ENCODE measurements at places on chromosomes 7 and 10.

GRCh38 chr7:106659166-106659962, 1.6 kb downstream of the CCDC71L start:
- DNase-seq = no peak

- no peak for DNase-seq
These were observed 89.3 kb downstream of the MRPL32 start for GRCh38 chr7:43021431-43021830.

DNA sequence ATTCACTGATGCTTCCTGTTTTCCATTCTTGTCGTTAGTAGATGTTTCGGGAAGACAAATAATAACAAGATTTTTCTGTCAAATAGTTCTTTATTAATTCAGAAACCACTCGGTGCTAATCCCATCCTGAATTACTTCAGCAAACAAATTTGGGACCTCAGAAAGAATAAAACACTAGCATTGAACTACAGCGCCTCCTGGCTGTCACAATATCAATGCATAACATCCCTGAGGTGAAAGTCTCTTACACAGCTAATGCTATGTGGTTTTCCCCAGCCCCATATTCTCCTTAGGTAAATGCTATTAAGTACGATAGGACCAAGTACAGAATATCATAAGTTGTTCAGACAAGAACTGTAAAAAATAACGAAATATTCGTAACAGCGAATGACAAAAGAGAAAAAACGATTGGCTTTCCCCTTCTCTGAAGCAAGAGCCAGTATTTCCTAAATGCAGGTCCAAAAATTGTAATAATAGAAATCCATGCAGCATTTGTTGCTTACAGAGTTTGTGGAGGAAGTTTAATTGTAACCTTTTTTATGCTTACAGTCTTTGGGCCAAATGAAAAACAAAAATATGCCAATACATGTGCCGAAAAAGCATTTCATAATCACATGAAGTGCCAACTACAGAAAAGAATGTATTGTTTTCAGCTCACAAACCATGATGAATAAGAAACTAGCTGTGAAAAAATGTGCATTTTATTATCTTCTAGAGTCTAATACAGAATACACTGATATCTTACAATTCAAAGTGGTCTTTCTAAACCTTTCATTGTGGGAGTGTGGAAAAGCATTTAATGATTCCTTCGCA, 47.3 kb downstream of the MYPN start:
- DNase-seq = no peak

DNA sequence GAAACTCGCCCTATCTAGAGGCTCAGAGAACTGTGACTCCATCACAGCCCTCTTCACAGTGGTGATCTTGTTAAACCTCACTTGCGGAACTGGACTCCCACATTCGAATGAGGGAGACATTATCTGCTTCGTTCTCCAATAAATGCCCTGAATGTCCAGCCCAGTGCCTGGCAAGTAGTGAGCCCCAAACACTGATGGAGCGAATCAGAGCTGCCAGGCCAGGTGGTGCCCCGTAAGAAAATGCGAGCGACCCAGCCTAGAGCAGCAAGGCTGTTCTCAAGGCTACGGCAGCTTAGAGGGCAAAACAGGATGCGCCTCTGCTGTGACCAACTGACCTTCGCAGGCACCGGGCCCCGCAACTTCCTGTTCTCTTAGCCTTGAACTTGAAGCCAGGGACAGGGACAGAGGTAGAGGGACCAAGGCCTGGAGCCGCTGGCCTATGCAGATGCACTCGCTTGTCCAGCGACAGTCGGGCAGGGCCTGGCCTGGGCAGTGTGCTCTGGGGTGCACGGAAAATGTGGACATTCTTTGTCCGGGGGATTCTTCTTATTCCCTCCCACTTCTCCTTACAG, 217.6 kb downstream of the TCERG1L start:
- DNase-seq = no peak

DNA sequence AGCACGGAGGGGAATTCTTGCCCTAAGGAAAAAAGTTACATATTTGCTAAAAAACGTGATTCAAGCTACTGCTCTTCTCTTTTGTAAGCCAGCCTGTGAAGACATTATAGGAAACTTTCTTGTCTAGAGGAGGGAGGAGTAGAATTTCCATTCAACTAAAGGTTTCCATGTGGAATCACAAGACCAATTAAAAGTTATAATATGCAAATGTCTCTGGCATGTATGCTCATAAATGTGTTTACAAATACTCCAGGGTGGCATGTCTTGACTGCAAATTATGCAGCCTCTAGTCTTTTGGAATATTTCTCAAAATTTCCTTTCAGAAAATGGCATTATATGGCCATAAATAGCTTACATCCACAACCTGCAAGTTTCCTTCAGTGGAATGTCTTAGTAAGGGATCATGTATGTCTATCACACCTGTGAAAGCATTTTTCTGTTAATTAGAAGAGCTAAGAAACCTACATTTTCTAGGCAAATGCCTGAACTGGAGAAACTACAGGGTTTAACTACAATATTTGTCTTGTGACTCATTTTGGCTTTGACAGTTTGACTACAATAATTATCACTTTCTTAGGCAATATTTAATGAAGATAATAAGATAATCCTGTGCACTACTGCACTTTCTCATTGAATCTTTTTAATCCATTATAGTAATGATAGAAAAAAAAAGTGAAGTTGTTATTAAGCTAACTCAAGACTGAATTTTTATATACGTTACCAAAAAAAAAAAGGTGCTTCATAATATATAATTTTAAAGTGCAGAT, 111.1 kb upstream of the C10orf90 start:
- no peak for DNase-seq

- no peak for DNase-seq
These were observed 14.6 kb upstream of the ZEB1 start for GRCh38 chr10:31304291-31304970.

GRCh38 chr10:15225511-15225910, 57.0 kb upstream of the NMT2 start:
- no peak for DNase-seq

GRCh38 chr7:1447551-1448244, 11.6 kb downstream of the MICALL2 start:
- no peak for DNase-seq

DNA sequence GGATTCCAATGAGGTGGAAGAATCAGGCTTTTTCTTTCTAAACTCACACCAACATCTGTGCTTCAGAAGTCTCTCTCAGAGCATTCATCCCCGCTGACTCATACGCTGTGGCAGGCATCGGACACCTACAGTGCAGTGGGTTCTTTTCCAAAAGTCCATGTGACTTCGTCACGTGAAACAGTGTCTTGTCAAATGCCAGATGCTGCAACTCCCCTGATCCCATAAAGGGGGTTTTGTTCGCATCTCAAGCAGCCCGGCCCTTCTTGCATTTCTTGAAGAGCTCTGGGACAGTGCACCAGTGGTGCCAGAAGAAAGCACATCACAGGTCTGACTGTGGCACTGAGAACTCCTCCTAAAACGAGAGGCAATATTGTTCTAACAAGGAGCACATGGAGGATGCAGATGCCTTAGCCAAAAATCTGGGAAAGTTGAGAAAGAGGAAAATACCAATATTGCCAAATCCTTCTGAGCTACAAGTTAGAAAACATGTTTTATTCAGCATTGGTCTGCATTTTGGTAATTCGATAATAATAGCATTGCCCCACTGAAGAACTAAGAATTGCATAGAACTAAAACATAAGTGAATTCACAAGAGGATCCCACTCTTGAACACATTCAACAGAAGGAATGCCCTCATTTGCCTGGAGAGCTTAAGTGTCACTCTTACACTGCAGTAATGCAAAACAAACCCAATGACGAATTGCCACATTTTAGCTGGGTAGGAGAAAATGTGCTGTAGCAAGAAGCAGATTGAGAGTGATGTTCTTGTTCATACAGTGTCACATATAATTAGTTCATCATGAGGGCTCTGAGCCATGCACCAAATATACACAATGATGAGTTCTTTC, 204.4 kb downstream of the CXCL12 start:
- DNase-seq = no peak

- no peak for DNase-seq
These were observed 765.6 kb upstream of the GHITM start for GRCh38 chr10:83373671-83374070.

- DNase-seq = no peak
These were observed 978.6 kb downstream of the SORCS1 start for GRCh38 chr10:106185951-106186350.

- DNase-seq = no peak
These were observed 98.1 kb downstream of the CDC14C start for GRCh38 chr7:49022448-49022847.

- DNase-seq = peak; percentile 56
These were observed at the start of gene GBF1 for GRCh38 chr10:102245082-102245931. Gene GBF1 (plus strand): TSS chr10:102245532. CDS start chr10:102258939, 13,407 bp downstream.

- DNase-seq = no peak
These were observed 592 bp upstream of the PIK3CG start for GRCh38 chr7:106864298-106865081.

DNA sequence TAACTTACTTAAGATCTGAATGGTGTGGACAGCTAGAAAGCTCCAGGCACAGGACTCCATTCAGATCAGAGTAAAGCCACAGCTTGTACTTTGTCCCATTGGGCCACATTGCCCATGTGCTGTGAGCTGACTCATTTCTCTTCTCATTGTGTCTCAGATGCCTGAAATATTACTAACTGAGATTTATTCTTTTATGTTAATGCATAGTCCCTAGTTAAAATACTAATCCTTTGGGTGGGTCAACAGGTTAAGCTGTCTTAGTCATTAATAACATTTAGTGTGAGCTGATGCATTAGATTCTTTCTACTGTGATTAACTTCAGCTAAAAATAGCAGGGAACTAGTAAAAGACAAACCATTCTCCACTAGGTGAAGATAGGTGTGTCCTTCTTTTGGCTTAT, 104.7 kb upstream of the ARMC3 start:
- DNase-seq = no peak

DNA sequence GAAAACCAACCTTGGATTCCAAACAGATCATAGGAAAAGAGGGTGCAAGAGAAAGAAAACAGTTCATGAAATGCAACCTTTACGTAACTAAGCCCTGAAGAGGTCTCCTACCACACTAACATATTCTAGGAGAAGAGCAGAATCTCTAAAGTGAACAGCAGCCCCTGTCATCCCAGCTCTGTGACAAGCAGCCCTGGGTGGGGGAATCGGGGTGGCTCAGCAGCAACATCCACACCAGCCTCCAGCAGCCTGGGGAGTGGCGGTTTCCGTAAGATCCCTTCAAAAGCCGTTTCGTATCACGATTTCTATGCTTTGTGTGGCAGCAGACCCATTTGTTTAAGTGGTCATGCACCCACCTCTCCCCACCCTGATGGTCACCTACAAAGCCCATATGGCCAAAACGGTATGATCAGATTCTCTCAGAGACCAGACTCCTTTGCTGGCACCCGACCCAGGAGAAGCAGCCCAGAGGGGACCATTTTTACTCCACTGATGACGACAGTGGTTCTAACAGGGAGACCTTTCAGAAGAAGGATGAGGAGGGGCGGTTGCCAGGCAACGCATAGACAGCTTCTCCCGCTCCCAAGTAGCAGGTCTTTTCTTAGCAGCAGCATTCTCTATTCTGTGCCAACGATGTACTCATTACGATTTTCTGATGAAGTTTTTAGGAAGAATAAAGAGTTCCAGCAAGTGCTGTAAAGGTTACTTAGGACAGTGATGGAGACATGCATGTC, 300.6 kb downstream of the DNAJB6 start:
- DNase-seq = no peak

DNA sequence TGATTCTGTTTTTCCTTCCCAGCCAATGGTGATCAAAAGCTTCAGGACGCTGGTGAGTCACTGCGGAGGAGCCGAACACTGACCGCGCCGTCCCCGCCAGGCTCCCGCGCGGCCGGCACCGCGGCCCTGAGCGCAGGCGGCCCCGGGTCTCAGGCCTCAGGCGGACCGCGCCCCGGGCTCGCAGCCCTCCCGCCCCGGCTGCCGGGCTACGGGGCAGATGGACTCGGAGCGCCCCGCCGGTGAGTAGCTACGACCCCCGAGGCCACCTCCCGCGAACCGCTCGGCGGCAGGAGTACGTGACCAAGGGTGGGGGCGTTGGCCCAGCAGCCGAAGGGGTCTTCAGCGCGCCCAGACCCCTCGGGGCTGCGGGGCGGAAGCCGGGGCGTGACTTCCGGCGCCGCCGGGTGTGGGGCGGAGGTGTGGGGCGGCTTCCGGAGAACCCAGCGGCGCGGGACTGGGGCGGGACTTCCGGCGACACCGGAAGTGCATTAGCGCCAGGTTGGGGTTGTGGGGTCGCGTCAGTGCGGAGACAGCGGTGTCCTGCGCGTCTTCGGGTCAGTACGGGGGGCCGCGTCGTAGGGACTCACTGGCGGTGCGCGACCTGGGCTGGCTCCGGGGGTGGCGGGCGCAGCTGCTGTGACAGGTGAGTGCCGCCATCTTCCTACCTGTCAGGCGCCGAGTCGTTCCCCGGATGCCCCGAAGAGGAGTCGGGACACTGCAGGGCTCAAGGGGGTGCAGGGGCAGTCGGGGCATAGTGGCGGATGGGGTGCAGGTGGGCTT, at the start of gene WDR37:
WDR37 (plus strand) TSS at position 60 of the 780 bp plus-strand sequence. CDS start 15,771 bp downstream, outside the sequence.
- DNase-seq = peak; percentile 77

DNA sequence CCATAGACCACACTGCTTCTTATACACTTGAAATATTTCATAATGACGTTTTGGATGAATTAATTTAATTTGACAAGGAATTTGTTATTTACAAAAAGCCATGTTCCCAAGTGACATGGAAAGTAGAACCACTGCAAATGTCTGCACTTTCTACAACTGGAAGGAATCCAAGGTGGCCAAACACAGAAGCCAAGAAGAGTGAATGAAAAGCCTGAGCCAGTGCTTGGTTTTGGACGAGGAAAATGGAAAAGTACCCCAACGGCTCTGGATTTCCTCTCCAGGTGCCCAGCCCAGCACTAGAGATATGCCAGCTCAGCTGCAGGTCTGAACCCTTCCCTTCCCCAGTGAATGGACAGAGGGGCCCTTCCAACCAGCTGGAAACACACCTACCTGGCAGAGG, 279.4 kb downstream of the TNS3 start:
- DNase-seq = no peak

DNA sequence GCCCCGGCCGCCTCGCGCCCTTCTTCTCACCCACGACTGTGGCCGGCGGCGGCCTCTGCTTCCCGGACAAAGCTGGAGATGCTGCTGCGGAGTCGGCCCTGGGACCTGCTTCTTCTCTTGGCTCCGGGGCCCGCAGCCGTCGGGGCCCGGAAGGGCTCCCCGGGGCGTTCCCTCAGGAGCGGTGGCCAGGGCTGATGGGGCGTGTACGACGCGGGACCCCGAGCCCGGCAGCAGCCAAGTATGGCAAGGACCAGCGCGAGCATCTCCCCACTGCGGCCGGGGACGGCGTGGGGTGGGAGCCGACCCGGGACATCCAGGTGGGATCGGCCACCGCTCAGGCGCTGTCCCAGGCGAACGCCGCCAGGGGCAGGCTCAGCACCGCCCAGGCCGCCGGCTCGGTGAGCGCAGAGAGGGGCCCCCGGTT, 27.6 kb upstream of the BMS1 start:
- no peak for DNase-seq
